Glutamatergic neuron (in vitro differentiated cells): ENCODE measurements at places on chromosomes 11 and 22. TPM values are rescaled to one million over a fixed set of nuclear protein-coding genes. Genes with fewer than 3 reads are reported as not detected.
A peak's percentile ranks its signal among the peaks of the same experiment; 100 is the strongest.

The CCDC116 gene
- 0.71 TPM for total RNA-seq

The ANO5 gene
- 5.4 TPM for total RNA-seq

The RFPL1 gene
- total RNA-seq = not detected

The TSPAN32 gene
- not detected for total RNA-seq

The TTLL12 gene
- 36.6 TPM for total RNA-seq

The SYT9 gene
- 3.7 TPM for total RNA-seq

The ANO9 gene
- total RNA-seq = 1.8 TPM

The CARD10 gene
- total RNA-seq = 2.7 TPM

The UPB1 gene
- 0.37 TPM for total RNA-seq

- H3K36me3 ChIP-seq = no peaks in the 10 kb centered on the region
- no peak overlapping the region for H3K4me3 ChIP-seq
- no peaks in the 10 kb centered on the region for H3K27me3 ChIP-seq
- H3K27ac ChIP-seq = no peak overlapping the region
- no peaks in the 10 kb centered on the region for H3K4me1 ChIP-seq
- DNase-seq = no peak
Measured at GRCh38 chr11:114964676-114965214, 286.4 kb downstream of the NXPE2 start.

- peaks cover 18% of the 10 kb centered on the region for H3K4me1 ChIP-seq
- H3K36me3 ChIP-seq = no peaks in the 10 kb centered on the region
- peak overlapping the region; percentile 27 for H3K4me3 ChIP-seq
- no peak for DNase-seq
Measured at GRCh38 chr22:35605369-35605680, 11.8 kb downstream of the MB start.

DNA sequence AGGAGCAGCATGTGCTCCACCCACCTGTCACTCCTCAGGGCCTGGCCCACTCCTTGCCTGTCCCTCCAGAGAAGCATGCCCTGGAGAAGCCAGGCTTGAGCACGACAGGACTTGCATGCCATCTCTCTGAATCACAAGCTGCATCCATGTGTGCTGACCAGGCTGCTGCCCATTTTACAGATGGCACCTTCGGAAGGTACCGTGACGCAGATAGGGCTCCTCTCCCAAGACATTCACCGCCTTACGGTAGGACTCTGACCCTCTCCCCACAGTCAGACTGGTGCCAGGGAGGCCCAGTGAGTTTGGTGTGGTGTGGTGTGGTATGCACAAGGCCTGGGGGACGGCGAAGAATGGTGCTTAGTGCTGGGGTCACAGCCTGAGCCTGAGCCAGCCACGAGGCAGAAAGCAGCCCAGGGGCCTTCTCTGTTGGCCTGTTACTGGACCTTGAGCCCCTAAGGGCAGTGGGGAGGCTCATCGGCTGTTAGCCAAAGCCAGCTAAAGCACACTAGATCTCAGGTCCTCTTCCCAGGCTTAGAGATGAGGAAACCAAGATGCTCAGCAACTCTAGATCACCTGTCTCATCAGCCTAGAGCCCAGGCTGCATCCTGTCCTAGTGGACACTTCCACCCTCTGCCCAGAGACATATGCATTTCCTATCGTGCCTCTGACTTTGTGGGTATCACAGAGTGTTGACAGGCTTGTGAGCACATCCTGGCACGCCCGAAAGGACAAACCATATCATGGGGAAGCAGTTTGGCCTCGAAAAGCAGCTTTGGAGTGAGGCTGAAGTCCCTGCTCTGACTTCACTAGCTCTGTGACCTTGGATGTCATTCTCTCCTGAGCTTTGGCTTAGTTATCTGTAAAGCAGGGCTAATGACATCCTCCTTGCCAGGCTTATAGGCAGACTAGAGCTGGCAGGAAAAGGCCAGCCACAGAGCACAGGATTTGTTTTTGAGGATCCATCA, 17.8 kb downstream of the CYB5R2 start:
- H3K4me3 ChIP-seq = no peak overlapping the region
- no peak overlapping the region for H3K27ac ChIP-seq
- peaks cover 6% of the 10 kb centered on the region for H3K27me3 ChIP-seq
- H3K36me3 ChIP-seq = no peaks in the 10 kb centered on the region
- peaks cover 4% of the 10 kb centered on the region for H3K4me1 ChIP-seq

GRCh38 chr11:82790723-82791484, 57.2 kb upstream of the FAM181B start:
- H3K27me3 ChIP-seq = no peaks in the 10 kb centered on the region
- H3K4me1 ChIP-seq = no peaks in the 10 kb centered on the region
- no peak for DNase-seq
- no peak overlapping the region for H3K4me3 ChIP-seq
- no peak overlapping the region for H3K27ac ChIP-seq

GRCh38 chr11:70064726-70065317, 13.3 kb upstream of the ANO1 start:
- peaks cover 5% of the 10 kb centered on the region for H3K4me1 ChIP-seq
- DNase-seq = no peak
- H3K36me3 ChIP-seq = no peaks in the 10 kb centered on the region

DNA sequence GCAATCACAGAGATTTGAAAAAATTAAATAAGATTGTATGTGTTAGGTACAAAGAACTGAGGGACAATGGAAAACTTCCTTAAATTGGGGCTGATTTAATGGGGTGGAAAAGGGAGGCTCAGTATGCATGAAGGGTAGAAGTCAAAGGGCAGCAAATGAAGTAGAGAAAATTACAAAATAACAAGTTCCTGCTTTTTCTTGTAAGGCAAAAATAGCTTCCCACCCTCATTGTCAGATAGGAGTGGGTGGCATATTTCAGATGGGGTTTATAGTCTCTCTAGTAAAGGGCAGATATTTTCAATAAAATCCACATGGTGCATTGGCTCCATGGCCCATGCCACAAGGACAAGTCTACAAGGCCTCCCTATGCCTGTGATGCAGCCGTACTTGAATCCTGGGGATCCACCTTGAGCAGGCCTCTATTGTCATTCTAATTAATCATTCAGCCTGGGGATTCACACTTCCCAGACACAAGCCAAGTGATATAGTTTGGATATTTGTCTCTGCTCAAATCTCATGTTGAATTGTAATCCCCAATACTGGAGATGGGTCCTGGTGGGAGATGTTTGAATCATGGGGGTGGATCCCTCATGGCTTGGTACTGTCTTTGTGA, 36.7 kb upstream of the SESN3 start:
- peaks cover 7% of the 10 kb centered on the region for H3K4me1 ChIP-seq
- H3K27me3 ChIP-seq = no peaks in the 10 kb centered on the region
- no peaks in the 10 kb centered on the region for H3K36me3 ChIP-seq
- H3K4me3 ChIP-seq = no peak overlapping the region

- H3K36me3 ChIP-seq = no peaks in the 10 kb centered on the region
- H3K4me1 ChIP-seq = no peaks in the 10 kb centered on the region
- no peak overlapping the region for H3K4me3 ChIP-seq
- H3K27ac ChIP-seq = no peak overlapping the region
- no peak for DNase-seq
Measured at GRCh38 chr11:93724089-93724488, 17.2 kb downstream of the TAF1D start.

- H3K36me3 ChIP-seq = no peaks in the 10 kb centered on the region
- H3K4me3 ChIP-seq = no peak overlapping the region
- no peaks in the 10 kb centered on the region for H3K4me1 ChIP-seq
- H3K27ac ChIP-seq = no peak overlapping the region
- no peak for DNase-seq
Measured at GRCh38 chr11:119237515-119237914, 31.4 kb downstream of the CBL start.

DNA sequence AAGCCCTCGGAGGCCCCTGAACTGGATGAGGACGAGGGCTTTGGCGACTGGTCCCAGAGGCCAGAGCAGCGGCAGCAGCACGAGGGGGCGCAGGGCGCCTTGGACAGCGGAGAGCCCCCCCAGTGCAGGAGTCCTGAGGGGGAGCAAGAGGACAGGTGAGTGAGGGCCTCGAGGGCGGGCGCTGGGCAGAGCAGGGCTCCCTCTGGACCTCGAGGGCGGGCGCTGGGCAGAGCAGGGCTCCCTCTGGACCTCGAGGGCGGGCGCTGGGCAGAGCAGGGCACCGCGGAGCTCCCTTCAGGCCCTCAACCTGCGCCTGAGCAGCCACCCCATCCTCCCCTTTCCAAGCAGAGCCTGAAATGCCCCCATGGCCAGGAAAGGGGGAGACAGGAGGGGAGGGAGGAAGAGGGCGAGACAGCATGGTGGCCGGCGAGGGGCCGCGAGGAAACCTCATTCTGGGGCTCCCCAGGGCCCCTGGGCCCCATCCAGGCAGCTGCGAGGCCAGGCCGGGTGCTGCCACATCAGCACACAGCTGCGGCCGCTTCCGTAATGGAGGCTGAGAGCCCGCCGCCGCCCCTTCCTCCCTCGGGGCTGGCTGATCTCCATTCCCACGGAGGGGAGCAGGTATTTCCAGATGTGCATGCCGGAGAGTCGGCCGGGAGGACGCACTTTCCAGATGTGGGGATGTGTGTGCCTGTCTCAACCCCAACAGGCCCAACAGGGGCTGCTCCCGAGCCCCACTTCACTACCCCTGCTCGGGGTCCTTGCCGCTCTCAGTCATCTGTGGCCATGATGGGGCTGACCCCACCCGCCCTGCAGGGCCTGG, 10.0 kb downstream of the PRR33 start:
- no peaks in the 10 kb centered on the region for H3K36me3 ChIP-seq
- H3K27me3 ChIP-seq = peaks cover 4% of the 10 kb centered on the region
- H3K4me3 ChIP-seq = no peak overlapping the region

DNA sequence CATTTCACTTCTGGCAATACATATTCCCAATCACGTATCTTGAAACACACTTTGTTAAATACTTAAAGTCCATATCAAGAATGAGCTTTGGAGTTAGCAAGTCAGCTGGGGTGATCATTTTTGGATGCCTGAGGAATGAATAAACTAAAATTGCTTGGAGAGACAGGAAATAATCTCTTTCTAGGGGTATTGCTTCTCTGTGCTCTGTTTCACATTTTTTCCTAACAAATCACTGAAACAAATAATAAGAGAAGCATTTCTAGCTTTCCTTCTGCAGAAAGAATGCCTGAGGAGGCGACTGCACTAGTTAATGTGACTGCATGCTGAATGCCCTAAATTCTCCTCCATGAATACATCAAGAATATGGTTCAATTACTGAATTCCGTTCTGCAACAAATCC, 541.4 kb upstream of the CCDC90B start:
- H3K27ac ChIP-seq = no peak overlapping the region
- no peaks in the 10 kb centered on the region for H3K4me1 ChIP-seq
- DNase-seq = no peak
- H3K36me3 ChIP-seq = no peaks in the 10 kb centered on the region

DNA sequence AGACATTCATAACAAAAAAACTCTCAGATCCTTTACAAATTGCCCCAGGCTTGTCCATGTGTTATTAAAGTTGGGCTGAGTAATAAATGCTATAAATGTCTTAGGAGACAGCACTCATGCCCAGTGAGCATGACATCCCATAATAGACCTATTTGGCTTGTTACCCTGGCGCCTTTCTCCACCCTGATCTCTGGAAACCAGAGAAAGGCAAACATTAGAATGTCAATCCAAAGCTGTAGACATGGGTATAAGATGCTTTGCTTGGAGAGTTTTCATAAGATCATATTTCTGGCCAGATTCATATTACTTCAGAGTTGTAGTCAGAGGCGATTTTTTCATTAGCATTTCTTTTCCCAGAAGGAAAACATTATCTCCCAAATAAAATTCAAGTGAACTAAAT, 161.3 kb upstream of the UBASH3B start:
- no peak for DNase-seq
- no peaks in the 10 kb centered on the region for H3K4me1 ChIP-seq
- no peaks in the 10 kb centered on the region for H3K27me3 ChIP-seq
- H3K36me3 ChIP-seq = no peaks in the 10 kb centered on the region
- no peak overlapping the region for H3K27ac ChIP-seq
- no peak overlapping the region for H3K4me3 ChIP-seq

DNA sequence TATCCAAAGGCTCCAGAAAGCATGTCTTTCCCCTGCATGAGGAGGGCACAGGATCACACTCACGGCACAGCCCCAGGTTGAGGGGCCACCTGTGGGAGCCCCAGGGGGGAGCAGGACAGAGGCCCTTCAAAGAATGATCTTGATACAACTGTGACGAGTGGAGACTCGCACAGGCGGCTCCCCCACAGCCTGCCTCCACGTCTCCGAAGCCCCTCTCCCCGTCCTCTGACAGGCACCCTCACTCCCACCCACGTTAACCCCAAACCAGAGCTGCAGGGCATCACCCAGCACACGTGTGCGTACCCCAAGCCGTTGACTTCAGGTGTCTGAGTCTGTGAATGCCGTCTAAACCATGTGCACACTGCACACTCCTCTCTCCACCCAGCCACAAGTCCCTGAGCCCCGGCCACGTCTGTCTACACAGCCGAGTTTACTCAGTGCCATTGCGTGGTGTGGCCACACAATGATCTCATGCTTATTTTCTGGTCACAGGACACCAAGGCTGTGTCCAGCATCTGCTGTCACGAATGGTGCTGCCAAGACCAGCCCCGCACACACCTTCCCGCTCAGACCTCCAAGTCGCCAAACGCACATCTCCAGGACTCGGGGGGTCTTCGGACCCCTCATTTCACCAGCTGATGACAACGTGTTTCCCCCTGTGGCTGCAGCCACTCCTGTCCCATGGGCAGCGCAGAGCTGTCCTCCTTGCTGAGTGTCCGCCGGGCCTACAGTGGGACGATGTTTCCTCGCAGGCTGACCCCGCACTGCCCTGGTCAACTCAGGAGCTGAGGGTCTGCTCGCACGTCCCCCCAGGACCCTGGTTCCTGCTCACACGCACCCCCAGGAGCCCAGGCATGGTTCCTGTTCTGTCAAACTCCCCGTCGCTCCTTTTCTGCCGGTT, 251.2 kb downstream of the BRD1 start:
- H3K4me3 ChIP-seq = no peak overlapping the region
- H3K27me3 ChIP-seq = peaks cover 5% of the 10 kb centered on the region
- H3K36me3 ChIP-seq = peaks cover 5% of the 10 kb centered on the region
- DNase-seq = no peak
- H3K4me1 ChIP-seq = no peaks in the 10 kb centered on the region

- DNase-seq = no peak
- no peaks in the 10 kb centered on the region for H3K36me3 ChIP-seq
- peaks cover 2% of the 10 kb centered on the region for H3K4me1 ChIP-seq
- H3K27ac ChIP-seq = no peak overlapping the region
- H3K27me3 ChIP-seq = no peaks in the 10 kb centered on the region
Measured at GRCh38 chr22:35758394-35758793, 40.7 kb downstream of the APOL5 start.

- no peak overlapping the region for H3K27ac ChIP-seq
- DNase-seq = no peak
- no peak overlapping the region for H3K4me3 ChIP-seq
Measured at GRCh38 chr11:77379253-77379652, 77.8 kb upstream of the GDPD4 start.

- peaks cover 12% of the 10 kb centered on the region for H3K4me1 ChIP-seq
- H3K27ac ChIP-seq = no peak overlapping the region
- H3K36me3 ChIP-seq = no peaks in the 10 kb centered on the region
- H3K4me3 ChIP-seq = no peak overlapping the region
- no peak for DNase-seq
Measured at GRCh38 chr22:50317674-50318073, 9.1 kb downstream of the DENND6B start.

- H3K4me1 ChIP-seq = peaks cover 23% of the 10 kb centered on the region
- H3K36me3 ChIP-seq = peaks cover 4% of the 10 kb centered on the region
- peaks cover 7% of the 10 kb centered on the region for H3K27me3 ChIP-seq
- H3K27ac ChIP-seq = peak overlapping the region; percentile 33
- DNase-seq = peak; percentile 10
Measured at GRCh38 chr11:68678031-68678441, 6.3 kb upstream of the GAL start.
